ENCODE measurements at places on chromosomes 2 and 18. TPM values are rescaled to one million over a fixed set of nuclear protein-coding genes. Genes with fewer than 3 reads are reported as not detected.
A peak's percentile ranks its signal among the peaks of the same experiment; 100 is the strongest.

- no peak for DNase-seq
These were observed 206.0 kb downstream of the FHOD3 start for GRCh38 chr18:36503477-36503876.

- no peak for DNase-seq
These were observed 13.3 kb downstream of the DGKD start for GRCh38 chr2:233367586-233367985.

CXCR2 gene
- 0.38 TPM for polyA plus RNA-seq

DNA sequence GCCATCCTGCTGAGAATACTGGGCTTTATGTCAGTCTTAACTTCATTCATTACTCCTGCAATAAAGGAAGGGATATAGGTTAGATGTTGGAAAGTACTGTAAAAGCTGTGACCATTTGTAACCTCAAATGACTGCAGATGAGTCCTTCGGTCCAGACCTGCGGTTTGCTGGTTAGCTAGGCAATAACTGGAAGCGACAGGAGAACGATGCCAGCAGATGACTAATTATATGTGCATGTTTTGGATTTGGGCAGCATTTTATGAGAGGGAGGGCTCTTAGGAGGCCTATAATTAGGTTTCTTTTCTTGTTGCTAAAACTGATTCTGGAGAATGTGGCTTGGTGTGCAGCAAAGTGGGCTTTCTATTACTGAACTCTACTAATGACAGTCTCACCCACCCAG lies 205.6 kb downstream of the TMEM182 start:
- DNase-seq, result no peak

DNA sequence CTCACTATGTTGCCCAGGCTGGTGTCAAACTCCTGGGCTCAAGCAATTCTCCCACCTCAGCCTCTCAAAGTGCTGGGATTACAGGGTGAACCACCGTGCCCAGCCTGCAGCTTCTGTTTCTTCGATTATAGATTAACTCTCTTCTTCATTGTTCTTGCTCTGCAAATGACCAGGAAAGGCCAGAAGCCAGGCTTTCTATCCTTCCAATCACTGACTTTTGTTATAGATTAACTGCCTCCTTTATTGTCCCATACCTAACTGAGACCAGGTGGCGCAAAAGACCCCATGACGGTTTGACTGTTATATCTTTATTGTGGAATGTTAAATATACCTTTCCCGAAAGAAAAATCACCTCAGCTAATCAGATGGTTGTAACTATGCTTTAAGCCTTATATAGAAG lies 196.9 kb downstream of the MREG start:
- no peak for DNase-seq

DNA sequence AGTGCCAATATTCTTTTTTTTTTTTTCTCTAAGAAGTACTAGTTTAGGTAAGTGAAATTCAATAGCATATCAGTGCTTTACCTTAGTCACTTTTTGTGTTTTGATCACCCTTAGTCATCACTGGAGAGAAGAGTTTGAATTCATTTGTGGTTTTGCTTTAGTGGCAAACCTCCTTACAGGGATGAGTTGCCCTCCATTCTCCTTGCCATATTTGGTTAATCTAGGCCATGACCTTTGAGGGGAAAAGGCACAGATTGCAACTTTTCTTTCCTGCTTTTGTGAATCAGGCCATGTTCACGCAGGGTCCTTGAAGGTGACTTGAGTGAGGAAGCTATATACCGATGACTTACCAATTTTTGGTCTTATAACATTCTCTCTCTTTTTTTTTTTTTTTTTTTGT lies 34.4 kb downstream of the PLEKHA3 start:
- no peak for DNase-seq

DNA sequence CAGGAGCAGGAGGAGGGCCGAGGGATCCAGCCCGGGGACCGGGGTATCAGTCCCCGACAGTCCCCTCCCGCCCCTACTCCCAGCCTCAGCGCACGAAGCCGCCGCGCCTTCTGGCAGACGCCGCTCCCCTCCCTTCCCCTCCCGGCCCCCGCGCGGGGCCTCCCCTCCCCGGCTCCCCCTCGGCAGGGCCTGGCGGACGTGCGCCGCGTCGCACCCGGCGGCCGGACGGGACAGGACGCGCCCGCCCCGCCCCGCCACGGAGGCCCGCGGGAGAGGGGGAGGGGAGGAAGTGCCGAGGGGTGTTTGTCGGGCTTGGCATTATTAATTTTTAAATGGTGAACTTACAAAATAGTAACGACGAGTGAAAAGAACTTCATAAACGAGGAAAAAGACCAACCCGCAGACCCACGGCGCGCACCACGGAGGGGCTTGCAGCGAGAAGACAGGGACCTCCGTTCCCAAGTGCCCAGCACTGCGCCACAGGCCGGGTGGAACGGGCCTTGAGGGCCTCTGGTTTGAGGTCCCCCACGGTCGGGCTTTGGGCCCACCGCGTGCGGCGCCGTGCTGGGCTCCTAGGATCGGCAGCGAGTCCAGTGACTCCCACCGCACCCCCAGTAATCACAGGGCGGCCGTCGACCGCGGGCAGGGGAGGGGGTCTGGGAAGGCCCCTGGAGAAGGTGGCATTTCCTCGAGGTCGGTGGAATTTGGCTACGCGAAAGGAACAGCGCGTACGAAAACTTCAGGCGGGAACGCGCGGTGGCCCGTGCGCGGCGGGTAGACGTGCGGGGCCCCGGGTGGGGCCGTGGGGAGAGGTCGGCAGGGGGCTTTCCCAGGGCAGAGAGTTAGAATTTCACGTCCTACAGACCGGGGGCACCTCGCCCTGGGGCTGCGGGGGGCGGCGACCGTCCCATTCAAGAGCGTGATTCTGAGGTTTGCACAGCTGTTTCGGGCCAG lies 954 bp upstream of the CTDSP1 start:
- peak; percentile 64 for DNase-seq

PSMA8 gene
- polyA plus RNA-seq, result not detected

ASXL3 gene
- polyA plus RNA-seq, result 5.6 TPM

- no peak for DNase-seq
These were observed 126.4 kb upstream of the TLK1 start for GRCh38 chr2:171287036-171287571.

- DNase-seq, result no peak
These were observed 6.0 kb downstream of the KRCC1 start for GRCh38 chr2:88049622-88050021.

GRCh38 chr2:217152831-217153230 lies 293.0 kb upstream of the TNP1 start:
- DNase-seq, result no peak

DNA sequence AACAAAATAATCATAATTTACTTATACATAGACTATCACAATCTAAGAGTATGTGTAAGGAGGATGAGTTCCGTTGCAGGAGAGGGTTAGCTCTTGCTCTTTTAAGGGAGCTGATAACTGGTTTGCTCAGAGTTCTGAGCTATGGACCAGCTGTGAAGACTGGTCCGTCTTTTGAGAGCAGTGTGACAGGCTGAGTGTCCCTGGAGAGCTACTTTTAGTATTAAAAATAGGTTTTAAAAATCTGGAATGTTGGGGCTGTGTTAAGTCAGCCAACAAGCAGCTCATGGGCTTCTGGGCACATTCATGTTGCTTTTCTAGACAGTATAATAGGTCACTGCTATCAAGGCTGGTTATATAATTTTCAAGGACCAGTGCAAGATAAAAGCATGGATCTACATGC lies 41.5 kb upstream of the TMEM131 start:
- DNase-seq, result no peak

GRCh38 chr2:227388537-227389011 lies 825 bp upstream of the SCYGR1 start:
- no peak for DNase-seq

ARL5A gene
- polyA plus RNA-seq, result 42.7 TPM

MYO7B gene
- polyA plus RNA-seq, result 14.2 TPM

SUCLG1 gene
- polyA plus RNA-seq, result 165 TPM

CD207 gene
- polyA plus RNA-seq, result not detected

- no peak for DNase-seq
These were observed 71.2 kb upstream of the TMEM200C start for GRCh38 chr18:5966514-5966913.

GRCh38 chr2:205811387-205811786 lies 129.1 kb downstream of the NRP2 start:
- DNase-seq, result no peak

DNA sequence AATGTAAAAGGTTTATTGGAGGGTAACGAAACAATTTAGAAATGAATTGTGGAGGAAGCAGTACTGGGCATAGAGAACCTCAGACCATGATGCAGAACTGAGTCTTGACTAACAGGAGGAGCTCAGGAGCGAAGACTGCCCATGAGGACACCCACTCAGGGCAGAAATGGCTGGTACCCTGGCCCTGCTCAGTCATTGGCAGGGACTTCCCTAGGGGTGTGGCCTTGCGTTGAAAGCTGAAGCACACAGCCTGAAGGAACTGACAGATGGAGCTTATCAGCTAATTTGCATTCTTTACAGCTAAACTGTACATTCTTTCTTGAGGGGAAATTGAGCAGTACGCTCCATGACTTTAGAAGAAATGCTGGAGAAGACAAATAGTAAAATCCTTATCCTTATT lies 57.1 kb downstream of the PDK1 start:
- DNase-seq, result no peak

RUFY4 gene
- not detected for polyA plus RNA-seq

DNA sequence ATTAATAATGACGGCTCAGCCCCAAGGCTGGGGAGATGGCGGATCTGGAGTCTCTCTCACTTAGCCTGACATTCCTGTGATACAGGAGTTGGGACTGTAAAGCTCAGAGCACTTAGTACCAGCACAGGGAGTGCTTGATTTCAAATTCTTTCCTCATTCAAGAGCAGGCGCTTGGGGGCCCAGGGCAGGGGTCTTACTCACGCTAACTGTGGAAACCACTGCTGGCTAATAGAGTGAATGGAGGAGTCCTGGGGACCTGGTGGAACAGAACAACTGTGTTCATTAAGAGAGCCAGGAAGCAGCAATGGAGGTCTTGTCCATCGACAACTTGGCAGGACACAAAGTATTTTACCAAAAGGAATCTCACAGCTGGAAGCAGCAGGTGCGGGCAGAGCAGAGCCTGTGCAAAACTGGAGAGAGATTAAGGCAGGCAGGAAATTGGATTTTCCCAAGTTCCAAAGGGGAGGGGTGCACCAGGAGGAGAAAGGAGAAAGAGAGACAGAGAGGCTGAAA lies 358.9 kb downstream of the TNS1 start:
- no peak for DNase-seq

DNA sequence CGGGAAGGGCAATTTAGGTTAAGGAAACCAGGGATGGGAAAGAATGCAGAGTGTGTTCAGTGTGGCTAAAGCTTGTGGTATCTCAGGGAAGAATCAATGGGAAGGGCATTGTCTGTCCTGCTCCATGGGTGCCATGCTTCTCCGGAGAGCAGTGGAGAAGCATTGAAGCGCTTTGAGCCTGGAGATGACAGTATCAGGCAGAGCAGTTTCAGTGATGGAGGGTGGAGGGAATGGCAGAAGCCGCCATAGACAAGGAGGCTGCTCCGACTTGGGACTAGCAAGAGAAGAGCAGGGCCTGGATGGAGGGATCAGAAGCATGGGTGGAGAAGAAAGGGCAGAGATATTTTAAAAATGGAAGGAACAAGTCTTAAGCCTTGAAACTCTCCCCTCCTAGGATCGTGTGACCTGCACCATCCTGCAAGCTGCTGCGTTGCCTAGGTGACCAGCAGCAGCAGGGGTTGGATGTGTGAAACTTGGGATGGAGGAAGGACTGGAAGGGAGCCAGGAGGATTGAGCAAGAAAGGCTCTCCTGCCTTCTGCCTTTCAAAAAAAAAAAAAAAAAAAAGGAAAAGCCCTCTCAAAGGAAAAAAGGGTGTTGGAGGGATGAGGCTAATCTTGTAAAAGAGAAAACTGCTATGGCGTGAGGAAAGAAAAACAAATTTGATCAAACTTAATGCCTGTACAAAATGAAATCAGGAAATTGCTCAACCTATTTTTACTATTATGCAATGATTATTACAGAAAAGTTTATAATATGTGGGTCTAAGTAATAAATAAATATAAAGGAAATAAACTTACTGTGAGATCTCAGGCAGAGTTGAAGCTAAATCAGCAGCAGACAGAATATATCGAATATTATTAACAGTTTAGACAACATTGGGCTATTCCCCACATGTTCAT lies 493.8 kb upstream of the NRP2 start:
- DNase-seq, result no peak

DNA sequence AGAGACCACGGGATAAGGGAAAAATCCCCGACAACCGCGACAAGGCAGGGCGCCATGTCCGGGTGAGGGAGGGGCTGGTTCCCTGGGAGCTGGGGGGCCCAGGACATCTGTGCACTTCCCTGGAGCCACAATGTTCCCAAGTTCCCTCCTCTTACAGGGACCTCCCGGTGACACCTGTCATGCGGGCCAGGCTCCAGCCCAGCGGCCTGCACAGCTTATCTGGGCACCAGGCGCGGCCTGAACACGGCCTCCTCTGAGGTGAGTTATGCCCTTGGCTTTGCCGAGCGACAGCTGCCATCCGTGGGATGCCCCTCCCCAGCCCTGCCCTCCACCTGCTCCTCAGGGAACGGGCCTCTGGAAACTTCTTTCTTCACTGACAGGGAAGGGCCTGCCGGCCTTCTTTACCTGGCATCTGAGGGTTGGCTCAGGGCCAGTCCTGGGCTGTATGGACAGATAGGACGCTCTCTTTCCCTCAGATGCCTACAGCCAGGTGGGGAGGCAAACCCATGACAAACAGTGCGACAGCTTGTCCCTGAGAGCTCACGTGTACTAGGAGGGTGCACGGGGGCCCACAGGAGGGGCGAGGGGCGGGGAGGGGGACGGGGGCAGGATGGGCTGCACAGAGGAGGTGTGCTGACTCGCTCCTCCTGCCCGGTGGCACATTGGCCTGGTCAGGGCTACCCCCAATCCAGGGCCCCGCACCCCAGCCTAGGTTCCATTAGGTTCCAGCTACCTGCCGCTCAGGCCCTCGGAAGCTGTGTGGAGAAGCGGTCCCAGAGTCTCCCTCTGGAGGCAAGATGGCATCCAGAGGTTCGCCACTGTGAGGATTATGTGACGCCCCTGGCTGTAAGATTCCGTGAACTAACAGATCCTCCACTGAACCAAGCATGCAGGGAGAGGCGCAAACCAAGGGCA lies 34.9 kb upstream of the HPCAL1 start:
- DNase-seq, result no peak

DNA sequence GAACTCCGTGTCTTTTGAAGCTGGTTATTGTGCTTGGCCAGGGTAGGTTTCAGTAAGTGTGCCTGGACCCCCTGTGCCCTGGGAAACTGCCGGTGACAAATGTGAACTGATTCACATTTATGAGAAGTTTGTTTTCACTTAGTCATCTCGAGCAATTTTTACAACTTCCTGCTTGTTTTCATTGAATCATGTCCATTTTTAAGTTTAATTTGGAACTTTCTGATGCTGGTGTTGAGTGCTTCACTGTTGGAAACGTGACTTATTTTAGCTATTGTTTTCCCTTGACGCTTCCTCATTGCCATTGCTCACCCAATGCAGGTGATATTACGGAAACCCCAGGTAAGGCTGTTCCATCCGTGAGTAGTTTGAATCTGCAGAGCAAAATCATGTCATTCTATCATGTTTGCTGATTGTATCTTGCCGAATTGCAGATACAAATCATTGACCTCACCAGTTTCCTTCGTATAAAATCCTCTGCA lies 97.2 kb downstream of the RTN4 start:
- no peak for DNase-seq

DNA sequence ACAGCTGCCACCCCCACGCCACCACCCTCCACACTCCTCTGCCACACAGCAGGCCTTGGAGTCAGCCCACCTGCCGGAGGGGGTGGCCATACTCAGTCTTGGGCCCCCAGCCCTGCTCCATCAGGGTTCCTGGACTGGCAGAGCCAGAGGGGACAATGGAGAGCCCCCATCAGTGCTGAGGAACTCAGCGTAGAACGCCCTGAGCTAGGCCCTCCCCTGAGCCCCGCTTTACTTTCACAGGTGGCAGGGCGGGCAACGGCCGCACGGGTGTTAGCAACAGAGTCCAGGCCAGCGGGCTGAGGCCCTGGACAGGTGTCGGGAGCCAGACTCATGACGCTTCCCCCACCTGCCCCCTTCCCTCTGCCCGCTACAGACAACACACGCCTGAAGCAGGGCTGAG lies 47.1 kb downstream of the FOSL2 start:
- DNase-seq, result no peak

All from left renal cortex interstitium (tissue), 4 donors.